Stimulated activated CD4-positive, alpha-beta T cell treated with anti-CD3 and anti-CD28 coated beads, Interleukin-4, amount 100 ng/mL, for 4 hours (primary cell): ENCODE measurements at places on chromosomes 11 and 22.

- no peak for DNase-seq
These were observed 29.1 kb upstream of the TP53I11 start for GRCh38 chr11:44979543-44980399.

GRCh38 chr22:42895087-42895486, 38.0 kb upstream of the ARFGAP3 start:
- DNase-seq, result no peak

- no peak for DNase-seq
These were observed 563 bp downstream of the MDK start for GRCh38 chr11:46381819-46382645.

DNA sequence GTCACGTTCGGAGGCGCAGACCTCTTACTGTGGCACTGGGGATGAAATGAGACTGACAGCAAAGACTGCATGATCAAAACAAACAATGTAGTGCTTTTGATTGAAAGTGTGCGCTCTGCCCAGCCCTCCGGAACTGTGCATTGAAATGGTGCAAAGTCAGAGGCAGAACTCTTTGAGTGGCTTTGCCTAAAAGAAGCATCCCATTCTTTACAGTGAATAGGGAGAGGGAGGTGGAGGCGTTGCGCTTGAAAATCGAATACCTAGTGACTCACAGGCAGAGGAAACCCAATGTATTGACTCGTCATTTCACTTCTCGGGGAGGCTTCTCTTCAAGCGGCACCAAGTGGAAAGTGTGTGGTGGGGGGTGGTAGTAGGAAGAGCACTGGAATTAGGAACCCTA, 10.9 kb downstream of the RCN1 start:
- no peak for DNase-seq

DNA sequence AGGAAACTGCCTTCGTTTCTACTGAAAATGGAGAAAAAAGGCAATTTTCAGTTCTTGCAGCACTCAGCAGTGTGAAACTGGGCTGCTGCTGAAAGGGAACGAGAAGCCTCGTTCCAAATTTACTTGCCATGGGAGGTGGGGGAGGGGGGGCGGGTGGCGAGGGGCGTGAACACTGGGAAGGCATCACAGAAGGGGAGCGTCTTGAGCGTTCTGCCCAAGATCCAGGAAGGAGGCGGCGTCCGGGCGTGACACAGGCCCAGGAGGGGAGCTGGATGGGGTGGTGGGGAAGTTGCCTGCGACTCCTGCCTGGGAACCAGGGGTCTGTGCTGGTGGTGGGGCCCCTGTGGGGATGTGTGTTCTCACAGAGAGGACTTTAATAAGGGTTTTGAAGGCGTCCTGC, 213.5 kb downstream of the CTTN start:
- DNase-seq, result no peak

DNA sequence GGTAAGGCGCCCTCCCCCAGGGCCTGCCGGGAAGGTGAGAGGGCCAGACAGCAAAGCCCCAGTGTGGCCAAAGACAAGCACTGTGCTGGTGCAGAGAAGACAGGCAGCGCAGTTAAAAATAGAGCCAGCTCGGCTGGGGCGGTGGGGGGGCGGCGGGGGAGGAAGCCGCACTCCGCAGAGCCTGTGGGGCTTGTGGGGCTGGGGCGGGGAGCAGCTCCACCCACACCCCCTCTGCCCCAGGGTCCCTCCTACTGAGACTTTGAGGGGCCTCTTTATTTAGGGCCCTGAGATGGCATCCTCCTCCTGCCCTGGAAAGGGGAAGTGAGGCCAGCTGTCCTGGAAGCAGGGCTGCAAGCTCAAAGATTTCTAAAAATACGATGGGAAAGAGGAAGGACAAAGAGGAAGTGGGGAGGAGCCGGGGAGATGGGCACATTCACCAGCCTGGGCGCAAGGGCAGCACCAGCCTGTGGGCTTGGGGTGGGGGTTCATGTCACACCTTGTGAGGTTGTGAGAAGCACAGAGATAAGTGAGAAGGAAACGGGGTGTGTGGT, 2.6 kb downstream of the CYTH4 start:
- peak; percentile 42 for DNase-seq
